ENCODE measurements at places on chromosomes 3 and 15. TPM values are rescaled to one million over a fixed set of nuclear protein-coding genes. Genes with fewer than 3 reads are reported as not detected.
A peak's percentile ranks its signal among the peaks of the same experiment; 100 is the strongest.

Gene ZNF639
- 36.3 TPM for total RNA-seq

Gene TAGLN3
- total RNA-seq: not detected

DNA sequence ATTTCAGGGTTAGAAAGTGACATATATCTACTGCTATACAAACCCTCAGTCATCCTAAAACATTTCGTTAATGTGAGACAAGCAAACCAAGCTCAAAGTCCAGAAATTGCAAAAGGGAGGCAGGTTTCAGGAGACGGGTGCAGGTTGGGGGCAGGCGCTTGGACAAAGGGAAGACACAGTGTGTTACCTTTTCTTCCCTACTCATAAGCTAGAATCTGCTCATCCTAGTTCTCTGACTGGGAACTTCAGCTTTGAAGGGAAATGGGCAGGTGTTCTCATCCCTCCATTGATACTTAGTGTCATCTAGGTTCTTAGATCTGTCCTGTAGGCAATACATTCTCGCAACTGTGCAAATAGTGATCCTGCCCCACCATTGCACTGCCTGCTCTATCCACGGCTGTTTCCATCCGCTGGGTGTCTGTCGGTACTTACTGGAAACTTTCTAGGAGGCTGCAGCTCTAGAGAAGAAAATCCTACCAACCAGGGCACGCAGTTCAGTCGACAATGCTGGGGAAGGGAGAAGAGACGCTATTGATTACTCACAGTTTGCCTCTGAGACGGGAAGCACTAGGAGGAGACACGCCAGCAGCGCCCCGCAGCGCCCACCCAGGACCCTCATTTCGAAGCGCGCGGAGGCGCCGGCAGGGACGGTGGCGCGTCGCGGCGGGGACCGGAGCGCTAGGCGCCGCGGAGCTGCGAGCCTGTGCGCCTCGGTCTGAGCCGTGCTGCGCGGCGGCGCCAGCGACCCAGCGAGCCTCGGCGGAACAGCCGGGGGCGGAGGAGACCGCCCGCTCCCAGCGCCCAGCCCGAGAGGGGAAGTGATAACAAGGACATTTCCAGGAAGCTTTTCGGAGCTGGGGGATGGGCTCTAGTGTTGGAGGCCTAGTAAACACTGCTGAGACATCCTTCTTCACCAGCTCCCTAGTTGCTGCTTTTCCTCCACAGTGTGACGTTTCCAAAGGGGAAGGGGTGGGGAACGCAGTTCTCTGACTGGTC lies at the start of gene PROS1:
PROS1 (minus strand) TSS at position 766 of the 996 bp plus-strand sequence; CDS start at position 619, 147 bp downstream.
- peaks cover 9% of the 10 kb centered on the region for H3K27me3 ChIP-seq
- peaks cover 13% of the 10 kb centered on the region for H3K4me1 ChIP-seq
- DNase-seq: peak; percentile 54
- H3K4me3 ChIP-seq: peak within 1 kb of the TSS; percentile 69

Gene CRYBG3
- total RNA-seq: 1.6 TPM

GRCh38 chr3:28940994-28941393 lies 339.9 kb upstream of the RBMS3 start:
- DNase-seq: no peak
- H3K4me3 ChIP-seq: no peak overlapping the region
- H3K4me1 ChIP-seq: peaks cover 16% of the 10 kb centered on the region
- H3K36me3 ChIP-seq: no peaks in the 10 kb centered on the region

Gene GCSAM
- total RNA-seq: 5.6 TPM

Gene GP5
- total RNA-seq: 1.3 TPM

GRCh38 chr3:107600780-107601179 lies 78.0 kb downstream of the BBX start:
- no peak for DNase-seq
- H3K36me3 ChIP-seq: peaks cover 5% of the 10 kb centered on the region
- H3K27ac ChIP-seq: peak overlapping the region; percentile 22
- no peaks in the 10 kb centered on the region for H3K27me3 ChIP-seq
- H3K4me1 ChIP-seq: peaks cover 37% of the 10 kb centered on the region
- H3K4me3 ChIP-seq: no peak overlapping the region

DNA sequence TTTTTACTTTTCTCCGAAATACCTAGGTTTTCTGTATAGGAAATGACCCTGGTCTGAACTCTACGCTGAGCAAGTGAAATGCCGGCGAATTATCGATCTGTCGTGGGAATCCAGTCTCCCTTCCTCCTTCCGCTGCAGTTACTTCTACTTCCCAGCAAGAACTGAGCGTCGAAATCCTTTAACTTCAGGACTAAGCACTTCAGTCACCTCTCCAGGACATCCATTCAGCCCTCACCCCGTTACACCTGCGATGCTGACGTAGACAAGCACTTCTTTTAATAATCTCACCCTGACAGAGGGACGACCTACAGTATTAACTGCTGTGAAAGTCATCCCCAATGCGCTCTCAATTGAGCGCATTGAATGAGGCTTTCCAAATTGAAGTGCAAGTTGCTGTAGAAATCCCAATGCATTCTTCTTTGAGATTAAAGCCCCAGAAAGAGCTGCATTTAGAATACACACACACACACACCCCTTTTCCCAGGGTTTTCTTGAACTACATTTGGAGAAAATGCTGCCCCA lies 1.3 kb downstream of the TOP2B start:
- no peaks in the 10 kb centered on the region for H3K27me3 ChIP-seq
- H3K36me3 ChIP-seq: peaks cover 21% of the 10 kb centered on the region
- DNase-seq: peak; percentile 42
- H3K27ac ChIP-seq: peak overlapping the region; percentile 93
- H3K4me3 ChIP-seq: peak overlapping the region; percentile 88
- H3K4me1 ChIP-seq: peaks cover 45% of the 10 kb centered on the region

GRCh38 chr3:165082650-165083049 lies 4.4 kb upstream of the SI start:
- no peak overlapping the region for H3K27ac ChIP-seq
- no peaks in the 10 kb centered on the region for H3K36me3 ChIP-seq
- no peaks in the 10 kb centered on the region for H3K27me3 ChIP-seq
- H3K4me3 ChIP-seq: no peak overlapping the region

Gene CD200
- total RNA-seq: 0.86 TPM

Gene C3orf80
- total RNA-seq: not detected

GRCh38 chr3:153158961-153159735 lies 2.9 kb upstream of the RAP2B start:
- DNase-seq: no peak
- peak overlapping the region; percentile 97 for H3K27ac ChIP-seq
- H3K4me3 ChIP-seq: peak overlapping the region; percentile 88
- no peaks in the 10 kb centered on the region for H3K27me3 ChIP-seq
- peaks cover 17% of the 10 kb centered on the region for H3K4me1 ChIP-seq
- H3K36me3 ChIP-seq: peaks cover 14% of the 10 kb centered on the region

- DNase-seq: no peak
- peaks cover 27% of the 10 kb centered on the region for H3K27me3 ChIP-seq
- no peaks in the 10 kb centered on the region for H3K4me1 ChIP-seq
These were observed 41.8 kb upstream of the NEO1 start for GRCh38 chr15:73010154-73011152.

DNA sequence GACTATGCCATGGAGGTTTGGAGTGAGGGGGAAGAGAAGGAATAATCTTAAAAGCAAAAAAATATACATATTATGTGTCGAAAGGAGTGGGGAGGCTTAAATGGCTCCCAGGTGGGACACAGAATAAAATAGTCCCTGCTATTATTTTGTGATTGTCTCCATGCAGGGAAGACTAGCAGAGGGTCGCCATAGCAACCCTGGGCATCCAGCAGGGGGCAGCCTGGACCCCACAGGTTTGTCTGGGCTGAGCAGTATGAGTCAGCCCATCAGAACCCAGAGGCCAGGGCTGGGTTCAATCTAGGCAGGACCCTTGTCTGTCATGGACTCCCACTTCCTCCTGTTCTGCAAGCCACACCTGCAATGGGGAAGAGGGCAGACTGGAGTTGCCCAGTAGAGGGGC lies 17.6 kb upstream of the LINGO1 start:
- no peaks in the 10 kb centered on the region for H3K36me3 ChIP-seq
- peak; percentile 25 for DNase-seq
- no peak overlapping the region for H3K27ac ChIP-seq
- no peak overlapping the region for H3K4me3 ChIP-seq

- H3K4me1 ChIP-seq: peaks cover 5% of the 10 kb centered on the region
- no peak overlapping the region for H3K27ac ChIP-seq
- DNase-seq: no peak
- H3K4me3 ChIP-seq: no peak overlapping the region
- no peaks in the 10 kb centered on the region for H3K36me3 ChIP-seq
These were observed 234.8 kb upstream of the GADL1 start for GRCh38 chr3:31129241-31129640.
